ENCODE measurements at places on chromosomes 1 and 21. TPM values are rescaled to one million over a fixed set of nuclear protein-coding genes. Genes with fewer than 3 reads are reported as not detected.

Gene RHBDL2
- not detected for total RNA-seq

Gene TRIM67
- total RNA-seq = 2.9 TPM

Gene KIF17
- total RNA-seq = 1.3 TPM

GRCh38 chr1:222991908-222992307 lies 151.1 kb downstream of the TLR5 start:
- no peaks in the 10 kb centered on the region for H3K36me3 ChIP-seq
- H3K4me3 ChIP-seq = no peak overlapping the region
- no peak for DNase-seq
- no peak overlapping the region for H3K27ac ChIP-seq

- peaks cover 32% of the 10 kb centered on the region for H3K27me3 ChIP-seq
- H3K36me3 ChIP-seq = no peaks in the 10 kb centered on the region
- no peak for DNase-seq
- H3K27ac ChIP-seq = no peak overlapping the region
Observed at GRCh38 chr1:208535511-208535910, 291.3 kb upstream of the PLXNA2 start.
